ENCODE measurements at places on chromosomes 1 and 21. TPM values are rescaled to one million over a fixed set of nuclear protein-coding genes. Genes with fewer than 3 reads are reported as not detected.

- DNase-seq: no peak
These were observed 53.1 kb downstream of the MEGF6 start for GRCh38 chr1:3558036-3558726.

GRCh38 chr21:32001390-32001789, 128.6 kb downstream of the HUNK start:
- DNase-seq: no peak

AGBL4 gene
- total RNA-seq: not detected

GRCh38 chr1:91098299-91098906, 76.6 kb upstream of the ZNF644 start:
- DNase-seq: peak; percentile 75

ZC3H12A gene
- 9.8 TPM for total RNA-seq

NBPF6 gene
- not detected for total RNA-seq

RPL5 gene
- 2,044 TPM for total RNA-seq

GRCh38 chr1:52238887-52239707, 97.2 kb downstream of the ZFYVE9 start:
- DNase-seq: no peak

ERO1B gene
- total RNA-seq: 2.6 TPM

DNA sequence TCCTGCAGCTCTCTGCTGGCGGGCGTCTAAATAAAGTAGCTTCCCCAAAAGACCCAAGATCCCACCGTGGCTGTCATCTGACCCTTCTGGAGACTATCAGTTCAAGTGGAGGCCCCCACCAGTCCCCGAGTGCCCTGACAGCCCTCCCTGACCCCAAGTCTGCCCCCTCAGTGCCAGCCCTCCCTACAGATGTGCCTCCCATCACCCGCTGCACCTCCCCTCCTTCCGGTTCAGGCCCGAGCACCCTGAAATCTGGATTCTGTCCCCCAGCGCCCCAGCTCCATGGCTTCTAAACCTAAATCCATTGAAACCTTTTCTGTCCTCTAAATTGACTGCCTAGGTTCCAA, 595 bp downstream of the IL10RB start:
- DNase-seq: no peak

GRCh38 chr1:1335283-1335682, 4.2 kb downstream of the TAS1R3 start:
- DNase-seq: no peak

GRCh38 chr1:154974808-154975408, 427 bp downstream of the CKS1B start:
- peak; percentile 91 for DNase-seq

DNA sequence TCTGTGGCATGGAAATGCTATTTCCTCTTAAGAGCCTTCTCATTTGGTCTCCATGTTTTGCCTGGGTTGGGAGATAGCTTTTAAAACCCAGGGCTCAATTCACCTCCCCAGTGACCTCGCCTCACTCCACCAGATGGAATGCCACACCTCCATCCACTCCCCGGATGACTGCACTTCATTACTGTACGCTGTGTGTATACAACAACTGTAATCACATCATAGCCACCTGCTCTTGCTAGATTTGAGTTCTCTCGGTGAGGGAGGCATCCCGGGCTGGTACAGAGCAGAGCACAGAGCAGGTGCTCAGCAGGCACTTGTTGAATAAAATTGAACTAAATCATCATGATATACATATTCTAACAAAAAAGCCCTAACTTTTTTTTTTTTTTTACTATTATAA, 26.0 kb downstream of the SDE2 start:
- no peak for DNase-seq

- DNase-seq: no peak
These were observed 511.2 kb downstream of the USP25 start for GRCh38 chr21:16241016-16241415.

DNA sequence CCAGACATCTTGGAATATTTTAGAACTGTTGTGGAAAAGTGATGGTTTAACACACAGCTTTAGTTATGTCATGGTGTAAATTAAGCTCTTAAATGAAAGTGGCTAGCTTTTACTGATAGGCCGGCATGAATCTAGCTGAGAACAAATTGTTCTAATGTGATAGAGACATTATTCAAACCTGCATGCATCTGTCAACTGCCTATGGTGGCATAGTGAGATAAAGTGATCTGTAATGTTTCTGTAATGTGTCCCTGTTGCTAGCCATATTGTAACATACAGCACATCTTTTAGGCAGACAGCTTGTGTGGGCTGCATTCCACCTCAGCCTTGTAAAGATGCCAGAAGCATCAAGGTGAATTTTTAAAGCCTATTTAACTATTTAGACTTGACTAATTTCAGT, 16.0 kb downstream of the LRIG2 start:
- DNase-seq: no peak

GRCh38 chr1:221149111-221149510, 269.9 kb downstream of the HLX start:
- no peak for DNase-seq

- DNase-seq: no peak
These were observed 23.5 kb downstream of the ADCY10 start for GRCh38 chr1:167890400-167890799.

DNA sequence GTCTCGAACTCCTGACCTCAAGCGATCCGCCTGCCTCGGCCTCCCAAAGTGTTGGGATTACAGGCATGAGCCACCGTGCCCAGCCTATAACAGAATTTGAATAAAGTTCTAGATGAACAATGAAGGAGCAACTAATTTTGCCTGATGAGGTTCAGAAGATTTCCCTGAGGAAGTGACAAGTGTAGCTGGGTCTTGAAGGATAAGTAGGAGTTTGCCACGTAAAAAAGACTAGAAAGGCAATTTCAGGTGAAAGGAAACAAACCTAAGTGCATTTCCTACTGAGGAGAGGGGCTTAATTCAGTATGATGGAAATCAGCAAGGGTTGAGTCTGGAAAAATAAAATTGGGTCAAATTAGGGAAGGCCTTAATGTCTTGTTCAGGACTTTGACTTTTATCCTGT, 18.6 kb upstream of the DMRTB1 start:
- no peak for DNase-seq

DNA sequence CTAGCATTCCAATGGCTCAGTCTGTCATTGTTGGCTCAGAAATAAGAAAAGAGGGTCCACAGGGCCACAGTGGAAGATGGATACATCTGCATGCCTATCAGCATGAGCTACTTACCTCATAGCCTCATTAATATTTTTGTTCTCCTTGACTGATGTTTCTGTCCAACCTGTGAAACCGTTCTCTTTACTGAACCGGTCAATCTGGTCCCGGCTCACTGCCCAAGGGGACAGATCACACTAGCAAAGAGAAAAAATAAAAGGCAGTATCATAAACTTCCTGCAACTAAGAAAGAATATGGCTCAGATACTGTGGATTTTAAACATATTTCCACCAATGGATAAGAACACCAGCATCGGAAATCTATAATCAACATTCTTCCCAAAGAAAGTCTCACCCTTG, 4.7 kb downstream of the RAB29 start:
- DNase-seq: no peak

DNA sequence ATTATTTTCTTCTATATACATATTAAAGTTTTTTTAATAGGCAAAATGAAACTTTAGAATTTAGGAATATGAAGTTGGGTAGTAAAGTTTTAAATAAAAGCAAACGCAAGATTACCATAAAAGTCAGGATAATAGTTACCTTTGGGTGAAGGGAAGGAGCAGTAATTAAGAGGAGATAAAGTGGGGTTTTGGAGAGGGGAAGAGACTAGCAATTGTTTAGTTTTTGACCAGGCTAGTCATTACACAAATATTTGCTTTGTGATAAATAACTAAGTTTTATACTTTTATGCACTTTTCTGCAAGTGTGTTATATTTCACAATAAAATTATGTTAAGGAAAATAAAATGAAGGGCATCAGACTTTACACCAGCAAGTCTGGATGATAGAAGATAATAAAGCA, 27.7 kb upstream of the GUCA2B start:
- no peak for DNase-seq

DNA sequence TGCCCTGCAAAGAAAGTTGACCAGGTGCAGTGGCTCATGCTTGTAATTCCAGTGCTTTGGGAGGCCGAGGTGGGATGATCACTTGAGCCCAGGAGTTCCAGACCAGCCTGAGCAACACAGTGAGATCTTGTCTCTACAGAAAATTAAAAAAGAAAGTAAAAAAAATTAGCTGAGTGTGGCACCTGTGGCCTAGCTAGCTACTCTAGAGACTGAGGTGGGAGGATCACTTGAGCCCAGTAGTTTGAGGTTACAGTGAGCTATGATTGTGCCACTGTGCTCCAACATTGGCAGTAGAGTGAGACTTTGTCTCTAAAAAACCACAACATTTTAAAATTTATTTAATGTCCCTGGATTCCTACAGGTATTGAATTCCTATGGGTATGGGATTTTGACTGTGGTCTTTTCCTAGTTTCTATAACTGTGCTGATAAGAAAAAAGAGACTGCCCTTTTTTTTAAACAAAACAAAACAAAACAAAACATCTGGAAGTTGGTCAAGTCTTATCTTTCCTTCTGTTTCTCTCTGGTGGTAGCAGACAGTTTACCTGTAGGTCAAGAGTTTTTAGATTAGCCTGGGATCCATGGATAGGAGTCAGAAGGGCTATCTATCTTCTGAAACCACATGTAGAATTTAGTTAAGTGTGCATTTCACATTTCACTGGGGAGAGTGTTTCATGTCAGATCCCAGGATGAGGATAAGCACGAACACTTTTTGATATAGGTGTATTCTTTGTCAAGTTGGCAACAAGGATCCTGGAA, 18.8 kb downstream of the UCK2 start:
- no peak for DNase-seq

GRCh38 chr1:173202424-173203145, 4.5 kb downstream of the TNFSF4 start:
- peak; percentile 59 for DNase-seq

DNA sequence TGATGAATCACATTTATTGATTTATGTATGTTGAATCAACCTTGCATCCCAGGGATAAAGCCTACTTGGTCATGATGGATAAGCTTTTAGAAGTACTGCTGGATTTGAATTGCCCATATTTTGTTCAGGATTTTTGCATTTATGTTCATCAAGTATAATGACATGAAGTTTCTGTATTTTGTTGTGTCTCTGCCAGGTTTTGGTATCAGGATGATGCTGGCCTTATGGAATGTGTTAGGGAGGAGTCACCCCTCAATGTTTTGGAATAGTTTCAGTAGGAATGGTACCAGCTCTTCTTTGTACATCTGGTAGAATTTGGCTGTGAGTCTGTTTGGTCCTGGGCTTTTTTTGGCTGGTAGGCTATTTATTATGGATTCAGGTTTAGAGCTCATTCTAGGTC, 1643.1 kb upstream of the B3GALT2 start:
- DNase-seq: peak; percentile 10

PTPN7 gene
- not detected for total RNA-seq

PPIAL4G gene
- not detected for total RNA-seq

DNA sequence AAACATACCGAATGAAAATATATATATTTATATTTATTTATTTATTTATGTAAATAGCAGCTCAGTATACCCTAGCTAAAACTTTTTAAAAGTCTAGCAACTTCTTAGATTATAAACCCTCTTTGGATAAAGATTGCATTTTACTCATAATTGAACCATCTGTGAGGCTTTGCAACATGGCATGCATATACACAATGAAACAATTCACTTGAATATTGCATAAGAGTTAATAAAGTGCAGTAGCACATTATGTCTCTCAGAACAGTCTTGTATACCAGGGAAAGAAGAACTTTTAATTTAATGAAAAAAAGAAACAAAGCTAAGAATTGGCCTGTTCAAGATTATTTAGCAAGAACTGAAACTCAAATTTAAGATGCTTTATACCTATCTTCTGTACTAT, 1363.9 kb upstream of the ADGRL2 start:
- DNase-seq: no peak

DNA sequence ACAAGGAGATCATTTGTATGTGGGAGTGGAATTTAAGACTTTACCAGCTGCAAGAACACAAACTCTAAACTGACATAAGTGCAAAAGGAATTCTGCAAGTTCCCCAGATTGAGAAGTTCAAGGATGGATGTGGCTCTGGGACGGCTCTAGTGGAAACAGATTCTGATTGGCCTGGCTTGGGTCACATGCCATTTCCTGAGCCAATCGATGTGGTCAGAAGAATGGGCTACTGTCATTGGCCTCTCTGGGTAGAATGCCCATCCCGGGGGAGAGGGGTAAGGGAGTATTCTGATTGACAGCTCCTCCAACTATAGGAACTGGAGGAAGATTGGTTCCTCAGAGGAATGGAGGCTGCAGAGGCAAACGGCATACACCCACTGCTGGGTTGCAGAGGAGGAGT, 6.0 kb upstream of the IFNLR1 start:
- no peak for DNase-seq

PIK3CD gene
- total RNA-seq: 15.2 TPM

TCHHL1 gene
- total RNA-seq: not detected

GRCh38 chr1:99986656-99987225, 16.9 kb downstream of the SLC35A3 start:
- DNase-seq: no peak

LRRC71 gene
- total RNA-seq: not detected
